NCI-H187 treated with DMSO at 0.1 percent for 48 hours (cell line): ENCODE measurements at places on chromosomes 4 and X.

GRCh38 chr4:40055863-40056715 lies 561 bp upstream of the N4BP2 start:
- no peak for DNase-seq

DNA sequence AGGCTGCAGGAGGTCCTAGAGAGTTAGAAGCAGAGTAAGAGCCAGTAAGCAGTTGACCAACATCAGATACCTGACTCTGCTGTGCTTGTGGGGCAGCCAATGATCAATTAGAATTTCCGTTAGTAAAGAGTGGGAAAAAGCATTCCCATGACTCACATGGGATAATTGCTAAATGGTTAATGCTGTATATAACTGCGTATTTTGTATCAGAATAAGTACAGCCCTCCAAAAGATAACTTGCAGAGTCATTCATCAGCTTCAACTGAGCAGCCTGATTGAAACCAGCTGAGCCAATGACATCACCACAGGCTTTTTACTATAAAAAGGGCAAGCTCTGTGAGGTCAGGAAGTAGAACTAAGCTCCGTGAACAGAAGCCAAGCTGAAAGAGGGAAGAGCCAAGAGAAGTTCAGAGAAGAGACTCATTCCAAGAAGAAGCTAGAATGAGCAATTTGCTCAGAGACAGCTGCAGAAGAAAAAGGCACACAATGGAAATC lies 67.9 kb downstream of the PPP3CA start:
- no peak for DNase-seq

DNA sequence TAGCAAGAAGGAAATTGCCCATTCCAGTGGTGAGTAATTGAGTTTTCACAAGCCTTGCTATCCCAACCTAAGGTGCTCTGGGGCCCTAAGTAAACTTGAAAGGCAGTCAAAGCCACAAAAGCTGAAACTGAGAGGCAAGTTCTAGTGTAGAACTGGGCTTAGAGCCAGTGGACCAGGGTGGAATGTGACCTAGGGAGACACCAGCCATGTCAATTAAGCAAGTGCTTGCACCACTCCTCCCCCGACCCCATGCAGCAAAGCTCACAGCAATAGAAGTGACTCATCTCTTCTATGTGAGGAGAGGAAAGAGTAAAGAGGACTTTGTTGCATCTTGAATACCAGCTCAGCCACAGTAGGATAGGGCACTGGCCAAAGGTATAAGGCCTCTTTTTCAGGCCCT lies 486.1 kb upstream of the POU3F4 start:
- DNase-seq: no peak

DNA sequence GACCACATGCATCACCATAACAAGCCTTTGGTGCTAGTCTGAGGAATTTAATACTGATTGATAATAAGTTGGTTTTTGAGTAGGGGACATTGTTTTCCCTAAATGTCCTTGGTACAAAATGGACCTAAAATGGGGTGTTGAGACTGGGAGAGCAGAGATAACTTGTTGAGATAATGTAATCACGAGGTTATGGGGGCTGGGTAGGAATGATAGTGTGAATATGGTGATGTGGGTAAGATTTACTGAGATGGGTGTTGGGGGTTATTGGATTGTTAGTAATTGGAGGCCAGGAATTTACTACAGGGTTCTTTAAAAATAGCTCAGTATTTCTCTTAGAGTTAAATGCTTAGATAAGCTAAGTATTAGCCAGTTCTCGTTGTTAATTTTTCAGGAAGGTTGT lies 3.9 kb downstream of the BMP2K start:
- DNase-seq: no peak

GRCh38 chr4:8306511-8307021 lies 37.0 kb downstream of the HTRA3 start:
- DNase-seq: no peak

DNA sequence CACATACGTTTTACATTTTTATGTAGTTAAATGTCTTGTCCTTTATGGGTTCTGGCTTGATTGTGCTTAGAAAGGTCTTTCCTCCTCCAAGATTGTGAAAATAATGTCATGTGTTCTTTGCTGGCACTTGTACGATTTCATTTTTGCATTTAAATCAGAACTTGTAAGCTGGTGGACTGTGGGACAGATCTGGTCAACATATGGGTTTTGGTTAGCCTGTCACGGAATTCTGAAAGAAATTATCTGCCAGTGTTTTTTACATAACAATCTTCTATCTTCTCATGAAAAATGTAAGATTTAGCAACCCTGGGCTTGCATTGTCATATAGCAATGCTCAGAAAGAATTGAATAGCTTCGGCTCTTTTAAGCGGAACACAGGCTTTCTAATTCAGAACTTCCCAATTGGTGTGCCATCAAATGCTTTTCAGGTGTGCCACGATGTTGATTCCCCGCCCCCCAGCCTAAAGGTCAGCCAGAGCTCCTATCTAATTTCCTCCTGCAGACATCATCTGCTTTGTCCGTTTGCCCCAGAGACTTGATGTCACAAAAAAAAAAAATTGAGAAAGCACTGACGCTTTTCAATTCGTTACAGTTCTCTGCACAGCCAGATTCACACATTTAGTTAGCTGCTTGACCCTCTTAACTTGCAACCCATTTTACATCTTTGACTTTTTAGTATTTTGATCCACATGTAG lies 16.2 kb downstream of the AFF1 start:
- no peak for DNase-seq

DNA sequence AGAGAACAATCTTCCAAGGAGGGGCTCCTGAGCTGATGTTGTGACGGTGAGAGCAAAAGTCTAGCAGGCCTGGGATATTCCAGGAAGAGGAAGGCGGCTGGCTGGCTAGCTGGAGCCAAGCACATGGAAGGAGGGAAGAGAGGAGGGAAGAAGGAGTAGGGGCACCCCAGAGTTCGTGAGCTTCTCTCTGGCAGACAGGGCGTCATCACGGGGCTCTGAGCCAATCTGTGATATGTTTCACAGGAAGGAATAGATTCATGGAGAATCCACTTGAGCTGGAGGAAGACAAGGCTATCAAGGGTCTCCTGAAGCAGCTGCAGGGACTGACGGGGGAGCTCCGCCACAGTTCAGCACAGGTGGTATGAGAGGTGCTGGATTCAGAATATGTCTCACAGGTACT lies 73.6 kb downstream of the DHRSX start:
- no peak for DNase-seq

DNA sequence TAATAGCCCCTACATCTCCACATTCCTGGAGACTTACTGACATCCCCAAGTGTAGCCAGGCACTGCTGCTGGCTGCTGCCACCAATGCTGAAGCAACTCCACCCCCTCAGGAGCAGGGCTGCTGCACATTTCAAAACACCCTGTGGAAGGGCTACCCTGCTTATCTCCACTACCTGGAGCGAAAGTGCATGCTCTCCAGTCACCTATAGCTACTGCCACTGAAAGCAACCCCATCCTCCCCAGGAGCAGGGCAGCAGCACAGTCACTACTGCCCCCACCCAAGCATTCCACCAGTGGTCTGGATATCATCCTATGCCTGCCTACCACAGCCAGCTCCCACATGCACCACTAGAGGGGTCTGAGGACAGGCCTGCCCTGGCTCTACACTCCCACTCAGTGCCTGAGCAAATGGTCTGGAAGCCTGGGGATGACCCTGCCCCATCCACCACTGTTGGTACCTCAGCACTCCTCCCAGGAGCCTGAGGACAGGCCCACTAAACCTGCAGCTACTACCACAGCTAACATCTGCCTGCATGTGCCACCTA lies 55.3 kb downstream of the MANBA start:
- no peak for DNase-seq

DNA sequence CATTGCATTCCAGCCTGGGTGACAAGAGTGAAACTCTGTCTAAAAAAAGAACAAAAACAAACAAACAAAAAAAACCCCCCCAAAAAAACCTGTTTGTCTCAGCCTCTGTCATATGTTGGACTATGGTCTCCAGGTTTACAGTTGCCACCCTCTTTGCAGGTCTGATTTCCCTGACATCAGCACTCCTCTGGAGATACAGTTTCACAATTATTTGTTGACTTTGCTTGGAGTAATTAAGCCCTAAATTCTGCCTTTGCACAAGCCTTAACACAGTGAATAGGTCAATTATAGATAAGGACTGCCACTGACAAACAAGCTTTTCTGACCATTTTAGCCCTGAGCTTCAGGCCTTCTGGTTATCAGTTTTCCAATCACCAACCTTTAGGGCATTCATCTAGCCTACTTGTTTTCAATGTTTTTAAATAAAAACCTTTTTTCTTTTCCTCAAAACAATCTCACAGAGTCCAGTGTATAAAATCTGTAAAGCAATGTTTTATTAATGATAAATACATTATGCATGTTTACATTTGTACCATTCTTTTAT lies 20.4 kb upstream of the MAPK10 start:
- no peak for DNase-seq
